Astrocyte (in vitro differentiated cells and primary cell): ENCODE measurements at places on chromosomes 1 and 21.

DNA sequence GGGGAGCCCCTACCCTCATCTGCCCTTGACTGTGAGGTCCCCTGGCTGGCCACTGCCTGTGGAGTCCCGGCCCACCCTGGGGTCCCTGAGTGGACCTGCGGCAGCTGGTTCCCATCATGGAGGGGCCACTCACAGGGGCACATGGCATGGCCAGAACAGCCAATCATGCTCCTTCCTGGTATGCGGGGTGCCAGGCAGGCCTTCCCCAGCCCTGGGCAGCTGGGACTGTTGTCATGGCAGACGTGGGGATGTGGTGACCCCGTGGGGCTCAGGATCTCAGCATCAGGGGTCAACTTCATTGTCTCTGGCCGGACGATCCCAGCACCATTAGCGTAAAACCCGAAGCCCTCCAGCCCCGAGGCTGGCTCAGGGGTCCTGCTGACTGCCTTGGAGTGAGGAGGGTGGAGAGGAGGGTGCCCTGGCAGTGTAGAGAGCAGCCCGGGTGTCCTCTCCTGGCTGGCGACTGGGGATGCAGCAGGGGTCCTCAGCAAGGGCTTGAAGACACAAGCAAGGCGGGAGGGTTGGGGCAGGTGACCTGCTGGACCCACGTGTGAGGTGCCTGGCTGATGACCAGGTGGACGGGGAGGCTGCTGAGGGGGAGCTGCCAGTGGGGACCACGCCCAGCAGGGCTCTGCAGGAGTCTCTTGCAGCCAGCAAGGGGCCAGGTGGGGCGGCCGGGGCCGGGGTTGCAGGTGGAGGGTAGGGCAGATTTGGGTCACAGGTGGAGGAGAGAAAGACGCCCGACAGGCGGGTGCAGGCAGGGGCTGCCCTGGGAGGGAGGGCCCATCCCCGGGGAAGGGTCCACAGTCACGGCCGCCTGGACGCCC, 45.1 kb downstream of the TRIM11 start:
- H3K36me3 ChIP-seq: no peaks in the 10 kb centered on the region
- no peaks in the 10 kb centered on the region for H3K27me3 ChIP-seq
- no peaks in the 10 kb centered on the region for H3K4me1 ChIP-seq
- no peak overlapping the region for H3K27ac ChIP-seq

DNA sequence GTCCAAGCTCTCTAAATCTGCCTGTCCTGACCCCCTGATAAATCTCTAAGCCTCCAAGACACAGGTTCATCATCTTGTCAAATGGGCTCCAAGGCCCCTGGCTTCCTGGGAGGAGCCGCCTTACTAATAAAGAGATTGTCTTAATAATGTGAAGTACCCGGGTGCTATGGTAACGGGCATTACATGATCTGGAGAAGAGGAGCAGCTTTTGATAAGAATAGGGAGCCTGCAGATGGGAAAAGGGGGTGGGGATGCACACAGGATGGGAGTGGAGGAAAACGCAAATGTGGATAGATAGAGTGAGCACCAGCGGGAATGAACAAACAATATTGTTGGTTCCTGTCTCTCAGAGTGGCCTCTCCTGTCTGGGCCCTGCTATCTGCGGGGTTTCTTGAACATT, 11.9 kb upstream of the RXRG start:
- no peaks in the 10 kb centered on the region for H3K36me3 ChIP-seq
- no peaks in the 10 kb centered on the region for H3K4me1 ChIP-seq
- DNase-seq: no peak

GRCh38 chr21:31558189-31558961, 101.1 kb upstream of the SOD1 start:
- H3K4me3 ChIP-seq: peak overlapping the region; percentile 72
- no peak for DNase-seq
- no peaks in the 10 kb centered on the region for H3K36me3 ChIP-seq
- H3K27me3 ChIP-seq: no peaks in the 10 kb centered on the region
- no peak overlapping the region for H3K27ac ChIP-seq

- no peaks in the 10 kb centered on the region for H3K27me3 ChIP-seq
- no peaks in the 10 kb centered on the region for H3K4me1 ChIP-seq
- no peak overlapping the region for H3K27ac ChIP-seq
- no peak for DNase-seq
- H3K4me3 ChIP-seq: no peak overlapping the region
- H3K36me3 ChIP-seq: peaks cover 31% of the 10 kb centered on the region
Observed at GRCh38 chr1:55103891-55104290, 64.5 kb downstream of the PCSK9 start.

DNA sequence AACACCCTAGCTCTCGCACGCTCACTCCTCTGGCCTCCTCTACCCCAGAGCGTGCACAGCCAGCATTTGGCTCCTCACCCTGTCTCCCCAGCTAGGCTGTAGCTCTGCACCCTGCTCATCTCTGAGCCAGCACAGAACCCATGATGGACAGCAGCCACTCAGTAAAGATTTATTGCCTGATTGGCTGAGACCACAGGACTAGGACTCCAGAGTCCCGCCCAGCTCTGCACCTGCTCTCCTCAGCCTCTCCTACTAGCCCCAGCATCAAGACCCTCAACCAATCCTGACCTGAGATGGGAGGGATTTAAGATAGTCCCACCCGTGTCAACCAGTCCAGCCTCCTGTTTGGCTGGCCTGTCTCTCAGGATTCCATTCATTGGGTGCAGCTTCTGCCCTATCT, 9.3 kb downstream of the C1QB start:
- no peak overlapping the region for H3K27ac ChIP-seq
- H3K4me3 ChIP-seq: no peak overlapping the region
- DNase-seq: no peak
- no peaks in the 10 kb centered on the region for H3K36me3 ChIP-seq
- H3K4me1 ChIP-seq: no peaks in the 10 kb centered on the region

DNA sequence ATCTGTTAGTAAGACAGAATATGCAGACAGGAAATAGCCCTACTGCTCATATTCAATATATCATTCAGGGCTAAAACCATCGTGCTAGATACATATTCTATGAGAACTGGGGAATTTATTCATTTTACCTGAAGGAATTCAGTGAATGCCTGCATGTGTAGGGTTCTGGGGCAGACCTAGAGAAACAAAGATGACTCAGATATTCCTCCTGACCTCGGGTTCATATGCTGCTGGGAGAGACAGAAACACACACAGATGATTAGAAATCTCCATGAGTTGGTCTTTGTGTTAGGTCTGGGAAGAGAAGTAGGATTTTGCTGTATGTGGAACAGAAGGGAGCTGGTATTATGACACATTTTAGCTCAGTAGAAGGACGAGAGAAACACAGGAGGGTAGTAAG, 176.5 kb upstream of the ST6GALNAC5 start:
- peak; percentile 5 for DNase-seq
- H3K4me3 ChIP-seq: no peak overlapping the region
- H3K27me3 ChIP-seq: no peaks in the 10 kb centered on the region
- H3K36me3 ChIP-seq: no peaks in the 10 kb centered on the region

- H3K36me3 ChIP-seq: no peaks in the 10 kb centered on the region
- no peaks in the 10 kb centered on the region for H3K4me1 ChIP-seq
- no peak for DNase-seq
- H3K27ac ChIP-seq: no peak overlapping the region
- no peaks in the 10 kb centered on the region for H3K27me3 ChIP-seq
- H3K4me3 ChIP-seq: no peak overlapping the region
Observed at GRCh38 chr1:83545066-83545862, 453.7 kb downstream of the TTLL7 start.

DNA sequence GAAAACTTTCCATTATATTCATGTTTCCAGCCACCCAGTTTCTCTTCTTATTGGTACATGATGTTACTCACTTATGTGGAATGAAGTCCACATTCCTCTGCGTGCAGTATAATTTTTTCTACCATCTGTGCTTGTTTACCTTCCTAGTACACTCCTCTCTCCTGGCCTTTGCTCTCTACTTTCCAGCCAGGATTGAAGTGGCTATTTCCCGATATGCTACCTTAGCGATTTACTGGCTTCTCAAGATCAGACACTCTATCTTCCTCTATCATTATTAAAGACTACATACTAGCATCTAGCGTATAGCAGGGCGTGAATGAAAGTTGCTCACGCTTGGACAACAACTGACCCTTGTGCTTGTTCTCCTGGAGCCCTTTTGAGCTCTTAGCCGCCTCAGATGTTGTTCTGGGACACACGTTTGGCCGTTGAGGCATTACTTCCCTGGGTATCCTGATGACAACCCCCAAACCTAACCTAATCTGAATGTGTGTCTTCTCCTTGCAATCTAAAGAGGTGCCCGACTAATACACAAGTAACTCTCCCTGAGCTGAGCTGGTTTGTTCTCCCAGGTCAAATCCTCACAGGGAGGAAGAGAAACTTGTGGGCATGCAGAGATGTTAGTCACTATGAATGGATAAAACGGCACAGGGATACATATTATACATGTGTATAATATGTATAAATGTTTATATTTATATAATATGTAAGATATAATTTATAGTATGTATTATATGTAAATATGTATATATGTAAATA, 13.4 kb upstream of the MTARC2 start:
- H3K36me3 ChIP-seq: no peaks in the 10 kb centered on the region
- no peaks in the 10 kb centered on the region for H3K27me3 ChIP-seq
- H3K4me1 ChIP-seq: peaks cover 16% of the 10 kb centered on the region
- no peak overlapping the region for H3K4me3 ChIP-seq
- H3K27ac ChIP-seq: no peak overlapping the region

- H3K27ac ChIP-seq: no peak overlapping the region
- H3K36me3 ChIP-seq: no peaks in the 10 kb centered on the region
- H3K27me3 ChIP-seq: peaks cover 3% of the 10 kb centered on the region
- no peaks in the 10 kb centered on the region for H3K4me1 ChIP-seq
- H3K4me3 ChIP-seq: no peak overlapping the region
Observed at GRCh38 chr21:14270631-14271030, 54.7 kb downstream of the RBM11 start.

DNA sequence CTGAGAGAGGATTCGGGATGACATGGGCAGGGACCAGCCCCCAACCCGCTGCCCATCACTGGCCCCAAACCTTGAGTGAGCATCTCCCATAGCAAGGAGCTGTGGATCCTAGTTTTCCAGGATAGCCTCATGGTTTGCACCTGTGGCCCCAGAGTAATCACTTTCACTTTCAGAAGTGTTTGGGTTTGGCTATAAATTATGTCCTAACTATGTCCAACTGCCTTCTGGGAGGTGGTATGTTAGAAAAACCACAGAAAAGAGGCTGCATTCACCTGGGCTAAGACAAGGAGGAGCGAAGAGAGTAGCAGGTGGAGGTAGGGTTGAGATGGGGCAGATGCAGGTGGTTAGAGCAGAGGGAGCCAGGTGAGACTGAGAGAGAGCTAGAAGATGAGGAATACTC, 19.4 kb upstream of the CLIC6 start:
- no peaks in the 10 kb centered on the region for H3K4me1 ChIP-seq
- no peak for DNase-seq
- H3K27me3 ChIP-seq: peaks cover 28% of the 10 kb centered on the region
- H3K4me3 ChIP-seq: no peak overlapping the region
- no peak overlapping the region for H3K27ac ChIP-seq

DNA sequence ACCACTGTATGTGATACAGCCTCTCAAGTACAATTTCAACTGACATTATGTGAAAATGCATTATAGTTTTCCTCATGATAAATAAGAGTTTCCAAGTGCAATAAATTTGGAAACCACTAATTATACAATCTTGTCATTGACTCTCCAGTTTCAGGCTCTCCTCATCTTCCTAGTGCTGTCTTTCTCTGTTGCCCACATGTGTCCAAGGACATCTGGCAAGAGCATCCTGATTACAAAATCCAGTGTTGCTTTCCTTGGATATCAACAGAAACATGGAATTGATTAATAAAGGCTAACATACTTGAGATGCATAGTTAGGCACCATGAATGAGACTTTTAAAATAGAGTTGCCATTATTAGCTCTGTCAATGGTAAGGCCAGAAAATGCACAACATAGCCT, 15.6 kb upstream of the MAP10 start:
- H3K36me3 ChIP-seq: no peaks in the 10 kb centered on the region
- H3K4me3 ChIP-seq: no peak overlapping the region
- H3K27ac ChIP-seq: no peak overlapping the region
- DNase-seq: no peak
- H3K27me3 ChIP-seq: no peaks in the 10 kb centered on the region
- H3K4me1 ChIP-seq: peaks cover 9% of the 10 kb centered on the region

DNA sequence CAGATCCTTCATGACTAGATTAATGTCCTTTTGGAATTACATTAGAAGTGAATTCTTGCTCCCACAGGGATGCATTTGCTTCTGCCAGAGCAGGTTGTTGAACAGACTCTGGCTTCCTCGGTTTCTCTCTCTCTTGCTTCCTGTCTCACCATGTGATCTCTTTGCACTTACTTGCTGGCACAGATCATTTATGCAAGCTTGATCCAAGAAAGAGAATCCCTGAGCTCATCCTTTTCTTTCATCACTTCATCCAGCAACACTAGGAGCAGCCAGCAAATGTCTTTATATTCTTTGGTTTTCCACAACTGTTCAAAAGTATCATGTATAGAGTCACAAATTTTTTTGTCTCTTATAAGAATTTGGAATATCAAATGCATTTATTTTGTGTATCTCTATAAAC, 313.5 kb downstream of the ZNF326 start:
- no peaks in the 10 kb centered on the region for H3K36me3 ChIP-seq
- no peaks in the 10 kb centered on the region for H3K4me1 ChIP-seq
- no peak for DNase-seq
- no peak overlapping the region for H3K27ac ChIP-seq

- no peak overlapping the region for H3K27ac ChIP-seq
- no peak overlapping the region for H3K4me3 ChIP-seq
- no peaks in the 10 kb centered on the region for H3K36me3 ChIP-seq
- no peaks in the 10 kb centered on the region for H3K27me3 ChIP-seq
Observed at GRCh38 chr1:112144733-112145426, 155.4 kb upstream of the KCND3 start.

- H3K4me3 ChIP-seq: no peak overlapping the region
- no peak overlapping the region for H3K27ac ChIP-seq
- DNase-seq: no peak
- H3K27me3 ChIP-seq: no peaks in the 10 kb centered on the region
- H3K4me1 ChIP-seq: no peaks in the 10 kb centered on the region
Observed at GRCh38 chr1:31145648-31146047, 80.1 kb upstream of the PUM1 start.

GRCh38 chr1:107681001-107681479, 283.9 kb downstream of the VAV3 start:
- H3K36me3 ChIP-seq: no peaks in the 10 kb centered on the region
- H3K27ac ChIP-seq: no peak overlapping the region
- no peak overlapping the region for H3K4me3 ChIP-seq
- DNase-seq: no peak
- H3K27me3 ChIP-seq: no peaks in the 10 kb centered on the region
